Stimulated activated CD4-positive, alpha-beta T cell treated with anti-CD3 and anti-CD28 coated beads, Interleukin-1b, Interleukin-23, amount 100 ng/mL, for 1 hour (primary cell): ENCODE measurements at places on chromosomes 7 and 10.

- no peak for DNase-seq
These were observed 12.4 kb downstream of the POLL start for GRCh38 chr10:101575580-101576210.

DNA sequence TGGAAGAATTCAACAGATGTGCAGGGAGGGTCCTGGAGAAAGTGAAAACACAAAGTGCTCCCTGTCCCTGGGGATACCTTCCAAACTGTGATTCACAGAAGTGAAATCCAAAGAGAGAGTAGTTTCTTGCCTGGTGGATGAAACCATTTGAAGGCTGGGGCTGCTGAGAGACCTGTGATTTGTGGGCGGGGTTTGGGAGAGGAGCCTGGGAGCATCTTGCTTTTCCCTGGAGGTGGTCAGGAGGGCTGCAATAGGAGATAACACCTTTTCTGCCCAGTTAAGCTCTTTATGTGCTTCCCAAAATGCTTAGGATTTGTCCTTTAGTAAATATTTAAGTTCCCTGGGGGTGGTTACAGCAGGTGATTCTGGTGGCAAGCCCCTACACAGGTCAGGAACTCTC lies 105.3 kb upstream of the TPK1 start:
- DNase-seq = no peak

- DNase-seq = no peak
These were observed 32.4 kb downstream of the KMT2E start for GRCh38 chr7:105046414-105046813.

- no peak for DNase-seq
These were observed 43.0 kb downstream of the PKD1L1 start for GRCh38 chr7:47905076-47905920.

DNA sequence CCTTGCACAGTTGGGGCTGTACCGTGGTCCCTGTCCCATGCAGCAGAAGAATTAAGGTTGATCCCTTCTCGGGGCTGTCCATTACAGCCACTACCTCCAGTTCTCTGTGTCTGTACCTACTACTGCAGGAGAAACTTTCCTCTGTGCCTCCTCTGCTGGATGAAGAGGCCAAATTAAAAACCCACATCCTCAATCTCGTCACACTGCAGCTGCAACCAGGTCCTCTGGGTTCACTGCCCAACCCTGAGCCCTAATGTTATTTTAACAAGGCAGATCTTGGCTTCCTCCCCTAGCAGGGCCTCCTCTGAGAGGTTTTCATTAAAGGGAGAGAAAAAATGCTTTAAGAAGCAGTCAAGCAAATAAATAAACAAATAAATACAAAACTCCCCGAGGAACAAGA lies 66.6 kb downstream of the PLXNA4 start:
- DNase-seq = no peak

DNA sequence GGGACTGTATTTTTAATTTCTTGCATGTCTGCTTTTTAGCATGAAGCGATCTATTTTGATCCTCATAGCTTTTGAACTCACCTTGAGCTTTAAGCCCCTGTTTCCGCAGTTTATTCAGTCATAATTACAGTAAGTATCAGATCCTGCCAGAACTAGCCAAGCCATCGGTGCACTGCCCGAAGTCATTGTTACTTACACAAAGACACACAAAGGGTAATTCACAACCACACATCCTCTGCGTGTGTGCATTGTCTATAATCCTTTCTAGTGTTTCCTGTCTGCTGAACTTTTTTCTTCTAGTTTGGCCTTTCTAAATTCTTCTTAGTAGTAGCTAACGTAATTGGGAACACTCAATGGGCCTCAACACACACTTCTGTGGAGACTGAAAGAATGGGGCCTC lies 133.0 kb downstream of the SFMBT2 start:
- no peak for DNase-seq

DNA sequence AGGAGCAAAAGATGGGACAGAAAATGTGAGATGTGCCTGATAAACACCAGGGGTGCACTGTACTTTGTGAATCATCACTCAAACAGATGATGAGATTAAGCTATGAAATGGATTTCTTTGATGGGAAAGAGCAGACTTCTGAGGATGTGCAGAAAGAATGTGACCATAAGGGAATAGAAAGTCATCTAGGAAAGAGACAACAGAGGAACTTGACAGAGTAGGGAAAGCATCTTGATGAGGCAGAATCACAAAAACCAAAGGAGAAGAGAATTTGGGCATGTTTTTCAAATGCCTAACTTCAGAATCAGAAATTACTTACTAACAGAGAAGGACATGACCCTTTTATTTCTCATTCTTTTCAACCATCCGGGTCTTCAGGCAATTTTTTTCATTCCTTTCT lies 82.4 kb upstream of the LRRTM3 start:
- DNase-seq = no peak

- DNase-seq = no peak
These were observed 63.9 kb downstream of the STK17A start for GRCh38 chr7:43646603-43647338.

GRCh38 chr7:129471402-129471827 lies 30.9 kb upstream of the SMKR1 start:
- DNase-seq = no peak

DNA sequence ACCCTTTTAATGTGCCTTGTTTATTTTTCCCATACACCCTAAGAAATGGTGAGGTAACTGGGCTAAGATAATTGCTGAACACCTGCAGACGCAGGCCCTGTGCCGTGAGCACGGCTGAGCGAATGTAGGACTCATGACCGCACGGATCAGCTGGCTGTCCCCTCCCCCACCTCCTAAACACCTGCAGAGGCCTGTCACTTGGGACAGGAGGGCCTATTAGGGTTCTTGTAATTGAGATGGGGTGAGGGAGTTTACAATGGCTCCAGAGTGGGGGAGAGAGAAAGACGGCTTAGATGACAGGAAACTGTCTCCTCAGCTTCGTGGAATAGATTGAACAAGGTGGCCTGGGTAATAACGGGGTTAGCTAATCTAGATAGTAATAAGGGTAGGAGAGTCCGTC lies 291.7 kb upstream of the HABP2 start:
- DNase-seq = no peak

DNA sequence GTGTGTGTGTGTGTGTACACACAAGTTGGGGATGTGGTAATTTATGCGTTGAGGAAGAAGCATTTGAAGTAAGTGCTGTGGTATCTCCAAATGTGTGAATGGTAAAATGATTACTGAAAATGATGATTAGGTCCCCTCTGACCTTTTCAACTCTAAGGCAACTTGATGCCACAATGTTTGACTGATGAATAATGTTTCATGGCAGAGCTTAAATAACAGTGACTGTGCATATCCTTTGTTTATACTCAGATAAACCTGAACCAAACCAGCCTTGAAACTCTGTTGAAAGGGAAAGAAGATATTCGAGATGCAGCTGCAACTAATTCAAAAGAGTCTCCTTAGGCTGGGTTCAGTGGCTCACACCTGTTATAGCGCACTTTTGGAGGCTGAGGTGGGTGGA lies 64.8 kb upstream of the YAE1 start:
- DNase-seq = no peak

GRCh38 chr7:92206672-92207071 lies 27.7 kb upstream of the LRRD1 start:
- DNase-seq = no peak
